ENCODE measurements at places on chromosomes 13 and 19.
A peak's percentile ranks its signal among the peaks of the same experiment; 100 is the strongest.

- no peak for DNase-seq
Observed at GRCh38 chr13:94534166-94534565, 54.7 kb upstream of the DCT start.

DNA sequence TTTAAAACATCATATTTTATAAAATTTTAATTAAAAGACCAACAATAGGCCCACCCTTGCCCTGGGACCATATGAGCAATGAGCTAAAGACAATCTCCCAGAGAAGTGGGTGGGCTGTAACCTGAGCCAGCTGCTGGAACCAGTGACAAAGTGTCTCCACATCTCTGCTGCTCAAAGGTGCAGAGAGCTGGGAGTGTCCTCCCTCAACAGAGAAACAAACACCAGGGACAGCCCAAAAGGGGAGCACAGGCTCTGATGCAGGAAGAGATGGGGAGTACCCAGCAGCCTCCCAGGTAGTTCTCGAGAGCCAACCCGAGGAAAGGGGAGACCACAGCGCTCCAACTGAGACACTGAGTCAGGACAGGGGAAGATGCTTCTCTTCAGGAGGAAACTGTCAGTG lies 39.1 kb downstream of the DOCK9 start:
- no peak for DNase-seq

DNA sequence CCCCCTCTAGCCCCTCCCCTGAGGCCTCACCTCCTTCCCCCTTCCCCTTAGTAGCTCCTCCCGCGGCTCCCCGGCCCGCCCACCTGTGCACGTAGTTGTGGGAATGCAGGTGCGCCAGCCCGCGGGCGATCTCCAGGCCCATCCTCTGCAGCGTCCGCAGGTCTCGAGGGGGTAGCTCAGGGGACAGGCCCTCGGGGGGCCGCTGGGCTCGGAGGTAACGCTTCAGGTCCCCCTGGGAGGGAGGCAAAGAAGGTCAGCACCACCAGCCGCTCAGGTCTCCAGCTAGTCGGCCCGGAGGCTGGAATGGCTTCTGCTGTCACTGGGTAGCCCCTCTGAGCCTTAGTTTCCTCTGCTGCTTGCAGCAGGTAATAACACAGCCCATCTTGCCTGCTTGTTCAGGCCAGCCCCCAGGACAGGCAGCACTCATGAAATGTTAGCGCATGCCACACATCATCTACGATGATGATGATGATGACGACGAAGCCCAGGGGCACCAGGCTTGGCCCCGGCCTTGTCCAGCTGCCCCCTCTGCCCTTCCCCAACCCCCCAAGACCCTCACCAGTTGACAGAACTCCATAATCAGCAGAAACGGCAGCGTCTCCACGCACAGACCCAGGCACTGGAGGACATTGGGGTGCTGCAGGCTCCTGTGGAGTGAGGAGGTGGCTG lies 9.2 kb downstream of the LMTK3 start:
- no peak for DNase-seq

GRCh38 chr13:112967686-112968379 lies 1.2 kb upstream of the MCF2L start:
- no peak for DNase-seq

DNA sequence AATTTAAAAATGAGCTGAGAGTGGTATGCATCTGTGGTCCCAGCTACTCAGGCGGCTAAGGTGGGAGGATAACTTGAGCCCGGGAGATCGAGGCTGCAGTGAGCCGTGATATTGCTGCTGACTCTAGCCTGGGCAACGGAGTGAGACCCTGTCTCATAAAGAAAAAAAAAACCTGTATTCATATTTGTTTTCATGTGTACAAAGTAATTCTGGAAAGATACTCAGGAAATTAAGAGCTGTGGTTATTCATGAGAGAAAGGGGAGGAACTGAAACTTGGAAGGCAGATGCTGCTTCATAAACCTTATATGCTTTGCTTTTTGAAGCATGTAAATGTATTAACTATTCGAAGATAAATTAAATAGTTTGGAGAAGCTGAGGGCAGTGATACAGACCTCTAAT lies 8.8 kb upstream of the RLN3 start:
- DNase-seq = no peak

DNA sequence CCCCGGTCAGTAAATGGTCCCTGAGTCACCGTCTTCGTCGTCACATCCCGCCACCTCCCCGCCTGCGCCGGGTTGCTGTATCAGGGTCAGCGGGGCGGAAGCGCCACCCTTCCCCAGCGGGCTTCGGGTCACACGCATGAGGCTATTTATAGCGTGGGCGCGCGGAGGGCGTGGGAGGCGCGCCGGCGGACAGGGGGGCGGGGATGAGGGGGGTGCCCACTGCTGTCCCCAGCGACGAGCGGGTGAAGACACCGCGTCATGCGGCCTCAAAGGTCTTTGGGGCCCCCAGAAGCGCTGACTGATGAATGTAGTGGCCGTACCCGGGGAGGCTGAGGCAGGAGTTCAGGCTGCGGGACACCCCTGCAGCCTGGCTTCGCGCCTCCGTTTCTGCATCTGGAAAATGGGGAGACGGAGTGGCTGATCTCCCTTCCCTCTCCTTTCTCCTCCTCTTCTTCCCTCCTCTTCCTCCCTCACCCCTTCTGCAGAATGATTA lies 7.9 kb downstream of the UNC13A start:
- peak; percentile 31 for DNase-seq

DNA sequence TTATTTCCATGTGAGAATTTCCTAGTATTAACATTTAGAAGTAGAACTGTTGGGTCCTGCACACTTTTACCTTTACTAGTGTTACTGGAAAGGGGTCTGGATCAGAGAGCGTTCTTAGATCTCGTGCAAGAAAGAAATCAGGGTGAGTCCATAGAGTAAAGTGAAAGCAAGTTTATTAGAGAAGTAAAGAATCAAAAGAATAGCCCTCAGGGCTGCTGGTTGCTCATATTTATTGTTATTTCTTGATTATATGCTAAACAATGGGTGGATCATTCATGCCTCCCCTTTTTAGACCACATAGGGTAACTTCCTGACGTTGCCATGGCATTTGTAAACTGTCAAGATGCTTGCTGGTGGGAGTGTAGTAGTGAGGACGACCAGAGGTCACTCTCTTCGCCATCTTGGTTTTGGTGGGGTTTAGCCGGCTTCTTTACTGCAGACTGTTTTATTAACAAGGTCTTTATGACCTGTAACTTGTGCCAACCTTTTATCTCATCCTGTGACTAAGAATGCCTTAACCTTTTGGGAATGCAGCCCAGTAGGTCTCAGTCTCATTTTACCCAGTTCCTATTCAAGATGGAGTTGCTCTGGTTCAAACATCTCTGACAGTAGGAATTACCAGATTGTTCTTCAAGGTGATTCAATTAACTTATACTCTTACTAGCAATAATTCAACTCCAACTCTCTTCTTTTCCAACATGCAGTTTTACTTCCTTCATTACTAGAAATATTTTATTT lies 27.4 kb downstream of the NDFIP2 start:
- DNase-seq = no peak

GRCh38 chr13:28579322-28579721 lies 79.6 kb upstream of the POMP start:
- no peak for DNase-seq

DNA sequence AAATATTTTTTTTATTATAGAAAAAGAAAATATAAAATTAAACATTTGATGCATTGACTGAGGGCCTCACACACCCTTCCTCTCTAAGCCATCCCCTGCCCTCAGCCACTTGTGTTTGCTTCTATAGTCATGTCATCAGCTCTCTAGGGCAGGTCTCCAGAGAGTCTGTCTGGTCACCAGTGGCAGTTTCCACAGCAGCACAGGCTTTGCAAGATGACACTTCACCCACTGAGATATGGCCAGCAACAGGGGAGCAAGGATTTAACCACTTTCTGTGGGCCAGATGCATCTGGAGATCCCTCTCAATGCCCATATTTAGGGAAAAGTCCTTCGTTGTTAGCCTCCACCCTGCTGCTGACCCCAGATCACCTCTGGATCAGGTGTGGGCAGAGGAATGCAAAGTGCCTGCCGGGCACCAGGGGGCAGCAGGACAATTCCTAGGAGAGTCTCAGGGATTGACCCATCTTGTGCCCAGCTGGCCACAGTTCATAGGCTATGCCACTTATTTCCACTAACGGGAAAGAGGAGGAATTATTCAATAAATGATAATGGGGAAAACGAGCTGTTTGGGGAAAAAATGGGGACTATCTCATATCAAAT lies 4.8 kb downstream of the ABCC4 start:
- DNase-seq = no peak

DNA sequence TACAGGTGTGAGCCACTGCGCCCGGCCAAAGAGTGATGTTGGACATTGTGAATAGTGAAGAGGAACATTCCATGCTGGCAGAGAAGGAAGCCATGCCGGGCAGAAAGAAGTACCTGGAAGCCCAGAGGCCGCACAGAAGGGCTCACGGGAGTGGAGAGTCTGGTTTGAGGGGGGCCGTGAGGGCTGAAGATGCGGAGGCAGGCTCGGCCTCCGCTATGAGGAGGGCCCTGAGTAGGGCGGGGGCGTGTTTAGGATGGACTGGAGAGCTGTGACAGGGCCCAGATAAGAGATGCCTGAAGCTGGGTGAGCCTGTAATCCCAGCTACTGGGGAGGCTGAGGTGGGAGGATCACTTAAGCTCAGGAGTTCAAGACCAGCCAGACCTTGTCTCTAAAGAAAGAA lies 1.6 kb downstream of the JOSD2 start:
- DNase-seq = no peak

- no peak for DNase-seq
Observed at GRCh38 chr13:42574011-42574410, at the start of gene TNFSF11. TNFSF11 (plus strand) TSS chr13:42574152; CDS start chr13:42574304, 152 bp downstream.

DNA sequence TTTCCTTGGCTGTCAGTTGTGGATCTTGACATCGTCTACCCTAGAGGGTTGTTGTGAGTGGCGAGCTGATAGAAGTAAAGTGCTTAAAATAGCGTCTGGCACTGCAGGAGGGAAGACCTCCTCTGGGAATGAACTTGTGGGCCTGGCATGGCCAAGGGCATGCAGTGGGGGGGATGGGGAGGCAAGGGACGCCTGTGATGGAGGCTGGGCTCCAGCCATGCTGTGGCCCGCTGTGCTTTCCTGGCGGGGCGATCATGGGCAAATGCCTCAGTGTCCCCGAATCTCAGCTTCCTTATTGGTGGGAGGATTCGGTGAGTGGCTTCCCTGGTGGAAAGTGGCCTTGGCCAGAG lies 10.7 kb downstream of the CARM1 start:
- DNase-seq = no peak

DNA sequence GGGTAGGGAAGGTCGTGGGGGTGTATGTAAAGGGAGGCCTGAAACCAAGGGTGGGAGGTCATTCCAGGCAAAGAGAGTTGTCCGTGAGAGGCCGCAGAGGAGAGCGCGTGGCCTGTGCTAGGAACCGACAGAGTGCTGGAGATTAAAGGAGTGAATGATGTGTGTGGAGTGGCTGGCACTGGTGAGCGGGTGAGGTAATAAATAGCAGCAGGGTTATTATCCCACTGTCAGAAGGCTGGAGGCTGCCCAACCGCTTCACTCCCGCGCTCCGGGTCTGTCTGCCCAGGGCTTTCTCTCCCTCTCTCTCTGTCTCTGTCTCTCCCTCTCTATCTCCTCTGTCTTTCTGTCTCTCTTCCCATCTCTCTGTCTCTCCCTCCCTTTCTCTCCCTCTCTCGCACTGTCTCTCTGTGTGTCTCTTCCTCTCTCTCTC lies 17.4 kb downstream of the ZNF579 start:
- no peak for DNase-seq

GRCh38 chr19:17419154-17419620 lies 660 bp upstream of the MVB12A start:
- DNase-seq = no peak

DNA sequence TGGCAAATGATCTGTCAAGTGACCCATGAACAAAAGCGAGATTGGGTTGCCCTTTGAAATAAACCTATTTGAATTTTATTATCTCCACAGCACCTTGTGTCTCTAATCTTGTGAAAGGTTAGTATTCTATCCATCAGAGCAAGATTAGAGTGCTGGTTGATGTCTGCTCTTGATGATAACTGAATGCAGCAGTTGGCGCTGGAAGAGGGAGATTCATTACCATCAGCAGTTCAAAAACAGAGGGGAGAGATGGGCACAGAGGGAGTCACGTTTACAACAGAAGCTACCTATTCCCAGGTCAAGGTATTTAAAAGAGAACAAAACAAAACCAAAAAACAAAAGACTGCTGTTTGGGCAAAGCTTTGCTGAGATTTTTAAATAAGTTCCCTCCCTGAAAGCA lies 588.1 kb downstream of the GPC6 start:
- DNase-seq = no peak

- no peak for DNase-seq
Observed at GRCh38 chr19:38019396-38019724, 112.4 kb downstream of the SIPA1L3 start.

GRCh38 chr19:50478901-50479715 lies 2.5 kb upstream of the GARIN5A start:
- DNase-seq = no peak

DNA sequence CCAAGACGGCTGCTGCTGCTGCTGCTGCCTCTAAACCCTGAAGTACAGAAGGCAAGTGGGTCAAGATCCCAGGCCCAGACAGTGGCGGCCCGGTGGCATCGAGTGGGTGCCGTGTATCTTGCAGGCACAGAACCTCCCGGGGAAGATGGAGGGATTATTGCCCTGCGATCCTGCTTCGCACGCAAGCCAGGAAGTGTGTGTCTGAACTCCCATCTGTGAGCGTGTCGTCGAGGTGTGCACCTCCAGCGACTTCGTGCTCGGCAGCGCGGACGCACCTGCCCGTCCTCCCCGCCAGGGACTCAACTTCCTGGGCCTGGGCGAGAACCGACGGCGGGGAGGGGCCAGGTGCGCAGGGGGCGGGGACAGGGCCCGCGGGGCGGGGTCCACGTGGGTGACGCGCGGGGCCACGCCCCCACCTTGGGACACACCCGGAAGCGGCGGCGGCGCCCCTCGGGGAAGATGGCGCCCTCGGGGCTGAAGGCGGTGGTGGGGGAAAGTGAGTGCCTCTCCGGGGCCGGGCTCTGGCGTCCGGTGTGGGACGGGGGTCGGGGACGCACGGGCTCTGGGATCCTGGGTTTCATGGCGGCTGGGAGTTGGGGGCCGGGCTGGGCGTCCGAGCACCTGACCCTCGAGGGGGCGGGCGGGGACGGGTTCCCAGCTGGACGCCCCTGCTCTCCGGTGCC lies at the start of gene STXBP2:
TSS of gene STXBP2 (plus strand) at position 420 of the 683 bp plus-strand sequence. CDS start at position 460, 40 bp downstream.
- DNase-seq = peak; percentile 85

GRCh38 chr19:58274771-58275201 lies 4.0 kb upstream of the ZNF8 start:
- no peak for DNase-seq

- no peak for DNase-seq
Observed at GRCh38 chr19:7914099-7914498, 531 bp upstream of the TGFBR3L start.

- DNase-seq = no peak
Observed at GRCh38 chr13:70841240-70842061, 733.2 kb upstream of the KLHL1 start.

- DNase-seq = no peak
Observed at GRCh38 chr13:49140910-49141611, 79.1 kb upstream of the MLNR start.
